ENCODE measurements at places on chromosomes 5 and 9.

GRCh38 chr5:75716715-75717081 is 539 bp downstream of the POC5 start:
- DNase-seq, result no peak

- no peak for DNase-seq
Measured at GRCh38 chr9:91180240-91180929, 181.3 kb downstream of the AUH start.

GRCh38 chr5:37112383-37112991 is 136.7 kb downstream of the CPLANE1 start:
- DNase-seq, result no peak

GRCh38 chr5:118095115-118095514 is 893.2 kb downstream of the DTWD2 start:
- no peak for DNase-seq

- no peak for DNase-seq
Measured at GRCh38 chr9:105900123-105900522, 205.8 kb downstream of the TMEM38B start.

DNA sequence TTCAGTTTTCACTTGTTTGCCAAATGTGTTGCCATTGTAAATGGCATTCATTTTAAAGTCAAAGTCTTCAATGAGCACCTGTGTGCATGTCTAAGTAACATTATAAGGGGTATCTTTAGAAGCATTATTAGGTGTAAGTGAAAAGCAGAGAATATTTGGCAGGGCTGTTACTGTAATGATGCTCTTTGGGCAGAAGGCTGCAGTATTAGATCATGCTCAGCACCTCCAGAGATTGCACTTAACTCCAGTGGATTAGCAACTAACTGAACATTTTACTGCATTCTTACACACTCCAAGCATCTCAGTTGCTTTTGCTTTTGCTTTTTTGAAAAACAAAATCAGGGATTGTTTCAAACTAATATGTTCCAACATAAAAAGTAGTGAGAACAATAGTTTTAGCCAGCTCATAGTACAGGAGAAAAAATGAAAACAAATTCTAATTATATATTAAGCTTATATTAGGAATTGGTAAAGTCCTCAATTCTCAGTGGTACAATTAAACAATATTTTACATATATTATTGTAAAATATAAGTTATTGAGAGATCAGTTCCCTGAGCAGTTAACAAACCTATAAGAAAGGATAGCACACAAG is 1740.9 kb upstream of the CDH9 start:
- no peak for DNase-seq

DNA sequence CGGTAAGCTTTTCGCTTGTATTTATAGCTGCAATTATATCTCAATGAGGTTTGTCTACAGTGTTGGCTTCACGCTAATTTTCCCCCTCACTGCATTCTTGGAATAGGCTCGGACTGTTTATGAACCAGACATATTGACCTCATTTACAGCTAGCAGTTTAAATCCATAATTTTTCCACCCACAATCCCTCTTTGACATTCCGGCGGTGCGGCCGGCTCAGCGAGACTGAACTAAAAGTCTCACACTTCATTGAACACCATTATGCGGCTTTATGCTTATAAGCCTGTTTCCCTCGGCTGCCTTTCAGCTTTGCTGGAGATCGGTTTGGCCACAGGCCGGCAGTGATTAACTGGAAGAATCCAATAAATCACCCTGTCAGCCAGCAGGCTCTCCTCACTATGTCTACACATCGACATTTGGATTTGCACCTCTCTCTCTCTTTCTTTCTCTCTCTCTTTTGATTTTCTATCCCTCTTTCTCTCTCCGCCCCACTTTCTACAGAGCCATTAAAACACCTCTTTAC is 315.0 kb upstream of the TLE4 start:
- DNase-seq, result no peak

DNA sequence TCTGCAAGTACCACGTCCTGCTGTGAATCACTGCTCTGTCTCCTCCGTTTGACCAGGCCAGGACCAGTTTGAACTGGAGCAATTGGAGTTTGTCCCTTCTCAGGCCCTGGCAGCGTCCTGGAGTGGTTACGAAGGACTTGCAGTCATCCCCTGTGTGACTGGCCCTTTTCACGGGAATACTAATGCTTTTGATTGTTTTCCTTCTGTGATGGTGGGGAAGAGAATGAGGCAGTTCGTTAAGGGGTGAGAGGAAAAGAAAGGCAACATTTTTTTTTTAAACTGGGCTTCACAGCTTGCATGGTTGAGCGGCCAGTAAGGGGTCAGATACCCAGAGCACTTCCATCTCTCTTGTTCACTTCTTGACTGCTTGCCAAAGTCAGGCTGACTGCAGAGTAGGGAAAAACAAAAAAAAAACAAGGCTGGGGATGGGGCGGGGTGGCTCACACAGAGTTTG is 153.5 kb upstream of the STK32A start:
- no peak for DNase-seq

DNA sequence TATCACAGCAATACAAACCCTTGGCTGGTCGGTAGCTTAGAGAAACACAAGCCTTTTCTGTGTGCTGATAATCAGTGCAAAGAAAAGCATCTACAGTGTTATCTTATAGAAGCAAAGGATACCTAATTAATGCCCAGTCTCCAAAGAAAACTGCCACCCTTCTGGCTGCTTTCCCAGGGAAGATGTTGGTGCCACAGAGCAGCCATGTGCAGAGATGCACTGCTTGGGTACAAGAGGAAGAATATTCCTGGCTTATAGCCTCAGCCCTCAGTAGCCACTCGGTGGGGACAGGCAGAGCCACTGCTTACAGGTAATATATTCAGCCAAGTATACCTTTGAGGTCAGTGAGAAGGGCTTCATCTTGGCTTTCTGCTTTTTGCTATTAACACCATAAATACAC is 185.3 kb downstream of the PCSK1 start:
- DNase-seq, result no peak

GRCh38 chr9:132997591-132997990 is 19.1 kb downstream of the GFI1B start:
- DNase-seq, result no peak

DNA sequence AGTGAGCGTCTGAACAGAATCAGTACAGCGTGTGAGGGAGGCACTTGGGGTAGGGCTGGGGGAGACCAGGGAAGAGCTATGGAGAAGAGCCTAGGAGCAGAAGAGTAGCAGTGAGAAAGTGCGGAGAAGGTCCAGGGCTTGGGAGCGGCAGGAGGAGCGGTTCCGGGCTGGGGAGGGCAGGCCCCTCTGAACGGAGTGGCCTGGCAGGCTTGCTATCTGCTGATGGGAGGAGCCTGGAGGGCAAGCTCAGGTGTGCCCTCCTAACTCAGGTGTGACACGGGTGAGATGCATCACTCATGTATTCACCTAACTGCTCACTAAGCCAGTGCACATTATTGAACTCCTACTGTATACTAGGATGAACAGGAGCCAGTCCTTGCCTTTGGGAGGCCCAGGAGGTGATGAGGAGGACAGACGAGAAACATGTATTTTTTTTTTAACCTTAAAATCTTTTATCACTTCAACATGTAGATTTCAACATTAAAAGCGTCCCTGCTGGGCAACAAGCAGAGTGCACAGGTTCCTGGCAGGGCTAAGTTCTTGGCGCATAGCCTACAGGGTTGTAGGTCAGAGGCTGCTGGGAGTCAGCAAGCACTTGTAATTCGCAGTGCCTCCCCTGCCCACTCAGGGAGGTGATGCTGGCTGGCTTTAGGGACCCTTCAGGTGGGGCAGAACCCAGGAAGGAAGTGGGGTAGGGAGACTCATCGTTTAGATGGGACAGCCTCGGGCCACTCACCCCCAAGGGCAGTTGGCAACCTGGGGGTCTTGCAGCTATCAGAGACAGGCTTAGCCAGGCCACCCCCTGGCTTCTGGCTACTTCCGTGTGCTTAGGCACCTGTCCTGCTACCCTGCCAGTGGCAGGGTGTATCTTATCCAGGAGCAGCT is 55.5 kb downstream of the TMOD1 start:
- DNase-seq, result no peak

DNA sequence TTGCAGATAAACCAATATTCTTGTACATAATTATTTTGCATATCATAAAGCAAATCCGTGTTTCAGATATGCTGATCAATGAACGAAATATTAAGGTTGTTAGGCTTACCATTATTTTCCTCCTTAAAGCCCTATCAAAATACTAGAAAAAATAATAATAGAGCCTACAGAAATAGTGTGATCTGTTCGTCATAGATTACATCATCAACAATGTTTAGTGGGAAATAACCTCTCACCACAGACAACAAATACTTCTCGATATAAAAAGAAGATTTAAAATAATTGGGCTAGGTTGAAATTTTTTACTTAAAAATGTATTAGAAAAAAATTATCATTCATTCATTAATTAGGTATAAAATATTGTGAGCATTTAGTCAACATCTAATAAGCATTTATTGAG is 71.0 kb upstream of the ADCY2 start:
- DNase-seq, result no peak

DNA sequence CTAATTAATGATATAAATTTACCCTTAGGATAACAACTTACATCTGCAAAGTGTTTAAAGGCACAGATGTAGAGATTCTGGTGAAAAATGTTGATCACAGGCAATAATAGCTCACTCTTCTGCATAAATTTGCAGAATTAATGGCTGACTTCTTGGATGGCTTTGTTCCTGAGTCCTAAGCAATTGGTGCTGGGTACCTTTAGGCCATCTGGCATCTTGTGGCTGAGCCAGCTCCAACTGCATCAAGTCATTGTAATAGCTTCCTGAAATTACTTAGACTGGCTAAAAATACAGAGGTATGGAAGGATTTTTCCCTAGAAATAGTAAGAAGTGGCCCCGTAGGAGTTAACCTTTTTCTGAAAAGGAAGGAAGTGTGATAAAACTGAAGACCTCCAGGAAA is 118.3 kb upstream of the MINAR2 start:
- no peak for DNase-seq

- no peak for DNase-seq
Measured at GRCh38 chr5:40368200-40368599, 311.5 kb upstream of the PTGER4 start.

DNA sequence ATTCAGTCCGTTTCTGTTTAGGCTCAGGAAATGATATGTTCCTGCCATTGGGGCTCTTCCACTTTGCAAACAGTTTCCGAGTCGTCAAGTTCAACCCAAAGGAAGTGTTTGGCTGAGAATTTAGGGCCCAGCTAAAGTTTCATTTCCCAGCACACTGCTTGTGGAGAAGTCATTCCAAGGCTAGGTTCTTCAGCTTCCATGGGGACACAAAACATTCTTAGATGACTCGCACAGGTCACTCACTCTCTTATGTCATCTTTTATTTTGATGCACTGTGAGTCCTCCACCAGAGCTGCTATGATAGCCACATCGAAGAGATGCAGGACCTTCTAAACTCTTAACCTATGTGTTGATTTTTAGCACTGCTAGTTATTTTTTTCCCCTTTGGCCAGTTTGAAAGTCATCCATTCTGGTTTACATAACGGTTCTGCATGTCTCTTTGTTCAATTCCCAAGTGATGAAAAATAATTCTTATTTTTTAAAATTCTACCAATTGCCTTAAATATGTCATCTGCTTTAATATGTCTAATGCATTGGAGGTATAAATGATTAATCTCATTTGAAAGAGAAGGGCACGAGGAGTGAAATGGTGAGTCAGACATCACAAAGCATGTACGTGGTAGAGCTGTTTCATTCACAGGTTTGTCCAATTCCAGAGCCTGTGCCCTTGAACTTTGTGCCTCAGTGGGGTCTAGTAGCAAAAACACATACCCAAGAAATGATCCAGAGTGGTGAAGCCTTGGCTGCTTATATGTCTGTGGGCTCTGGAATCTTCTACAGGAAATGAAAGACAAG is 84.3 kb downstream of the ZNF462 start:
- no peak for DNase-seq

DNA sequence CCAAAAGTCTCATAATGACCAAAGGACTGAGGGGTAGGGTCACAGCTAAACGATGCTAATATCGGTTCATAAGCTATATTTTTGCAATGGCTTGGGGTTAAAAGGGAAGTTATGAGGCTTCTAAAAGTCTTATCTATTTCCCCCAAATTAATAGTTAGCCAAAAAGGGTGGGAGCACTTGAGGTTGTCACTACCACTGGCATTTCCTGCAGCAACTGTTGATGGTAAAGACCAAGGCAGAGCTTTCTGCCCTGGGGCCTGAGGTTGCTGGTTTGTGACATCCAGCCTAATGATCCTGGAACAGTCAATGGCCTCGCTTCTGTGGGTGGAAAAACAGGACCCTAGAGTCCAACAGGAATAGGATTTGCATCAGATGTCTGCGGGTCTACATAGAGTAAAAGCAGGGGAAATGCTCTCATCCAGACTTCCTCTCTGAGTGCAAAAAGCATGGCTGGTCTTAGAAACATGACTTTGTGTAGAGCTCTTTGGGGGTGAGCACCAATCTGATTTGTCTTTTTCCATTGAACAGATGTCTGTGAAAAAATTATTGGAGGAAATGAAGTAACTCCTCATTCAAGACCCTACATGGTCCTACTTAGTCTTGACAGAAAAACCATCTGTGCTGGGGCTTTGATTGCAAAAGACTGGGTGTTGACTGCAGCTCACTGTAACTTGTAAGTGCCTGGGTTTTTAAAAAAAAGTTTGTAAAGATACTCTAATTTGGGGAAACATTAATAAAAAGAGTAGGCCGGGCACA is 2.7 kb downstream of the GZMA start:
- no peak for DNase-seq

- DNase-seq, result no peak
Measured at GRCh38 chr5:137693307-137693950, 42.5 kb downstream of the KLHL3 start.

DNA sequence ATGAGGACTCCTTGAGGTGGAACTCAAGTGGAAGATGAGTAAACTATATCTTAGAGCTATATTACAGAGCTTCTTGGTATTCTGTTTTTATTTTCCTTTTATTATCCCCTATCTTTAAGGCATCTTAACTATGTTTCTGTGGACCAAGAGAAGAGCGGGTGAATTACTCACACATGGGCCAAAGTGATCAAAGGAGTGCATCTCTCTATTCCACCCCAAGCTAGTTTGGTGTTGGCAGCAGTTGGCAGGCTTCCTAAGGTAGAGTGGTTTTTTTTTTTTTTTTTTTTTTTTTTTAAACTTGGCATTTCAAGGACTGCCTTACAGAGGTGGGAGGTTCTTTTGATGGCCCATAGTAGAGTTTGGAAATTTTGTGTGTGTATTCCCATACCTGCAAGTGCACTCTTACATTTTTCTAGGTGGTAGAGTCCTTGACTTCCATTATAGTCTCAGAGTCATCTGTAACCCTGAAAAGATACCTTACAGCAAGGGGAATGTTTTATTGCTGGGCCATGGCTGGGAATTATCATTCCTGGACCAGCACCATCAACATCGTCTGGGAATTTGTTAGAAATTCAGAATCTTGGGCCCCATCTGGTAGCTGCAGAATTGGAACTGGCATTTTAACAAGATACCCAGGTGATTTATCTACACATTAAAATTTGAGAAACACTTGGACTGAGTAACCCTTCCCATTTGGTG is 51.0 kb downstream of the ARHGAP26 start:
- no peak for DNase-seq
